ENCODE measurements at places on chromosomes 2 and 18.
A peak's percentile ranks its signal among the peaks of the same experiment; 100 is the strongest.

DNA sequence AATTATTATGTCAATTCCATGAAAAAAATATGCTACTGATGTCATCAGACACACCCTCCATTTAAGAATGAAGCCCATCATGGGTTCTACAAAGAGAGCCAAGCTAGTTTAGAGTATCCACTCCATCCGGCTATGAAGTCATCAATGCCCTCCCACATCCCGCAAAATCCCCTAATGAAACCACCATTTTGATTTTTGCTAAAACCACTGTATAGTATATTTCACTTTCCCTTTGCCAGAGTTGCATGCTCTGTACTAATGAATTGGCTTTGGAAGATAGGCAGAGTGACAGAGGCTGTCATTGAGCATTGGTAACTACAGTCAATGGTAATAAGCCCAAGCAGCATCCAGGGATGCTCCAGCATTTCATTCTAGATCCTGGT lies 118.6 kb downstream of the ANKRD44 start:
- no peak for DNase-seq

GRCh38 chr2:3267869-3268704 lies 109.5 kb downstream of the EIPR1 start:
- DNase-seq, result no peak

GRCh38 chr2:147679955-147680531 lies 164.8 kb upstream of the ACVR2A start:
- DNase-seq, result peak; percentile 8

DNA sequence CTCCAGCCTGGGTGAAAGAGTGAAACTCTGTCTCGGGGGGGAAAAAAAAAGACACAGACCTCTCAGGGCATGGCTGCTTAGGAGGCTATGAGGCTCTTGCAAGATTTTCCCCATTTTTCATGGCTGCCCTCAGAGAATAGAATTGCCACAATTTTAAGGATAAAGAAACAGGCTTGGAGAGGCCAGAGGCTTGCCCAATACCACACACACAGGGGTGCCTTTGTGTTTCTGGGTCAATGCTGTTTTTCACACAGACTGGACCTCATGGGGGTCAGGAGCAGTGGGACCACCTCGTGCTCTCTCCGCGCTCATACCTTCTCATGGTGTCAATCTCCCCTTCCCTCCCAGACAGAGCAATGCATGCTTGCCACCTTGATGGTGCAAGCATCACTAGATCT lies 65.4 kb upstream of the ST3GAL5 start:
- no peak for DNase-seq

- no peak for DNase-seq
Measured at GRCh38 chr2:18845854-18846445, 256.6 kb upstream of the NT5C1B start.

- DNase-seq, result no peak
Measured at GRCh38 chr2:187409682-187410081, 38.4 kb downstream of the CALCRL start.

DNA sequence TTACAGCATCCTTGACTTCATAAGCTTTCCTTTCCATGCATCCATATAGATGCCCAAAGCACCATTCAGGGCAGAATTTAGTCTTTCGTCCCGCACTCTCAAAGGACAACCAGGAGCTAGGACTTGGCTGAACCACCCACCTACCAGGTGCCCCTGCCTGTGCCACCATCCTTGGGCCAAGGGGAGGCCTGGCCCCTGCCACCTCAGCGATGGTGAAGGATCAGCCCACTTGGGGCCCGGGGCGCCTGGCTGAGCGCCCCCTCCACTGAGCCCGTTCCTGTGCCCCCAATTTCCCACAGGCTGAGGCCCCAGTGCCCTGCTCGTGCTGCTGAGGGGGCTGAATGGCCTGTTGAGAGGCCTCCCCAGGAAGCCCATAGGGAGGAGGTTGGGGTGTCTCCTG lies 33.3 kb upstream of the ALPP start:
- DNase-seq, result no peak

DNA sequence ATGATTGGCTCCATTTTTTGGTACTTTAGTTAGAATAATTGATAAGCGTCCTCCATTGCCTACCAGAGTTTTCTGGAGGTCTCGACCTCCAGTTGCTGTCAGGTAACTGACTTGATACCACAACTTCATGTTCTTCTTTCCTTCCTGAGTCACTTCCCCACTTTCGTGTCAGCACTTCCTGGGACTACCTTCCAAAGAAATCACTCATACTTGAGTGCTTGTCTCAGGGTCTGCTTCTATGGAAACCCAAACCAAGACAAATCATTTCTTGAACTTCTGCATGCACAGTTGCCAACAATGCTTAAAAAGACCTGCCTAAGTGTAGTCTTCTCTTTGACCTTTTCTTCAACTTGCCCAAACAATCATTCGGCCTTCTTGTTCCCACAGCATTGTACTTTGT lies 210.3 kb upstream of the ETAA1 start:
- DNase-seq, result no peak

GRCh38 chr18:36589857-36590543 lies 238.8 kb downstream of the TPGS2 start:
- DNase-seq, result no peak

- DNase-seq, result no peak
Measured at GRCh38 chr2:85779641-85780315, 26.0 kb downstream of the ATOH8 start.
